Muscle of back (tissue), 13 donors: ENCODE measurements at places on chromosomes 1 and 21. TPM values are rescaled to one million over a fixed set of nuclear protein-coding genes. Genes with fewer than 3 reads are reported as not detected.

GRCh38 chr1:212938846-212939245, 11.5 kb upstream of the VASH2 start:
- no peak for DNase-seq

NOS1AP gene
- polyA plus RNA-seq = 0.46 TPM

DNA sequence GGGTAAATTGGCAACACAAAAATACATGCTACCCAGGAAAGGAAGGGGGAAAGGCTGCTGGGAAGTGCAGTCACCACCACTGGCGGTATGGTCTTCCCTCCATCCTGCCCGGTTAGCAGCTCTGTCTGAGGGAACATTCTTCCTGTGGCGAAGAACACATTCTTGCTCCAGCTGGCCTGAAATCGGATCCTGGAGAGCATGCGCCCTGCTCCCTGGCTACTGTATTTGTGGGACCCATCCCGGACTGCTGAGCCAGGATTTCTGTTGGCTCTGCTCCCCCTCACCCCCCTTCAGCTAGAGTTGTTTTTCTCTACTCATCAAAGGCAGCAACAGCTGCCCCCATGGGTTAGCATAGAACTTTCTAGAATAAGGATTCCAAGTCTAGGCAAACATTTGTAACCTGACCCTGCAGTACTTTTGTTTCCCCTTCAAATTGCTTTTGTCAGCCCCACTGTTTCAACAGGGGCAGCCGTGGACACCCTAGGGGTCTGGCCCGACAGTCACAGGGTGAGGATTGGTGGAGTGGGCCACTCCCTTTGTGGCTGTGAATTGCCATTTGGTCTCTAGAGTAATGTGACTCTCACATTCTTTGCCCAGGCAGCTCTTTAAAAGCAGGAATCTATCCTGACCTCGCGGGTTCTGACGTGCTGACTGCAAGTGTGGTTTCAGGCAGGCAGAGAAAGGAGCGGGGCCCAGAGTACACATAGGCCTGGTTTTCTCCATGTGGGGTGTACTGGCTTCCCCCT, 157.7 kb downstream of the TOMM20 start:
- DNase-seq = peak; percentile 97

DNA sequence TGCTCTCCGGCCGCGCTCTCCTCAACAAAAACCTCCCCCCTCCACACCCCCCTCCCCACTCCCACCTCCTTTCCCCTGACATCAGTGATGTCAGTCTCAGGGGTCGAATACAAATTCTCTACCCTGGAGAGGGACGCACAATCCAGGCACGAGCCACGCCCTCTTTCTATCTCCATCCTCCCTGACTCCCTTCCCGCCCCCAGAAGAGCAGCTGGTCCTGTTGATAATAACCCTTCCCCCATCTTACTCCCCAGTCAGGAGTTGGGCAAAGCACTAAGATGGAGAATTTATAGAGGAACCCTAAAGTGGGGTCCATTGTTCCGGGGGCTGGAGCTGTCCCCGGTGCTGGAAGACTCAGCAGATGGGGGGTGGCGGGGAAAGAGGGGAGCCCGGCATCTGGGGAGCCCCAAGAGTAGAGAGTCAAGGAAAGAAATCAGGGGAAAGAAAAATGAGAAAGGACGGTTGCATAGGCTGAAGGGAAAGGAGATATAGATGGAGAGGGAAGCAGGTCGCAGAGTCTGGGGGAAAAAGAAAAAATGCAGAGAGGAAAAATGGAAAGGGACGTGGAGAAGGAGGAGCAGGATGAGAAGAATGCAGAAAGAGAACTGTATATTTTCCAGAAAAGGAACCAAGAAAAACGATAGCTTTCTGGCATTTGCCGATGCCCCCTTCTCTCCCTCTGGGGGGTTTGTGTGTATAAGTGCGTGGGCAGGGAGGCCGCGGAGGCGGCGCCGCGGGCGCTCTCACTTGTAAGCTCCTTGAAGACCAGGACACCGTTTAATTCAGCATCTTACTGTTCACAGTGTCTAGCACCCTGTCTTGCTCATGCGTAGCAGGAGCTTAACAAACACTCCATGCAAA, at the start of gene CELF3:
TSS of gene CELF3 (minus strand) at position 33 of the 861 bp plus-strand sequence. CDS start 783 bp downstream, outside the sequence.
- peak; percentile 52 for DNase-seq

DNA sequence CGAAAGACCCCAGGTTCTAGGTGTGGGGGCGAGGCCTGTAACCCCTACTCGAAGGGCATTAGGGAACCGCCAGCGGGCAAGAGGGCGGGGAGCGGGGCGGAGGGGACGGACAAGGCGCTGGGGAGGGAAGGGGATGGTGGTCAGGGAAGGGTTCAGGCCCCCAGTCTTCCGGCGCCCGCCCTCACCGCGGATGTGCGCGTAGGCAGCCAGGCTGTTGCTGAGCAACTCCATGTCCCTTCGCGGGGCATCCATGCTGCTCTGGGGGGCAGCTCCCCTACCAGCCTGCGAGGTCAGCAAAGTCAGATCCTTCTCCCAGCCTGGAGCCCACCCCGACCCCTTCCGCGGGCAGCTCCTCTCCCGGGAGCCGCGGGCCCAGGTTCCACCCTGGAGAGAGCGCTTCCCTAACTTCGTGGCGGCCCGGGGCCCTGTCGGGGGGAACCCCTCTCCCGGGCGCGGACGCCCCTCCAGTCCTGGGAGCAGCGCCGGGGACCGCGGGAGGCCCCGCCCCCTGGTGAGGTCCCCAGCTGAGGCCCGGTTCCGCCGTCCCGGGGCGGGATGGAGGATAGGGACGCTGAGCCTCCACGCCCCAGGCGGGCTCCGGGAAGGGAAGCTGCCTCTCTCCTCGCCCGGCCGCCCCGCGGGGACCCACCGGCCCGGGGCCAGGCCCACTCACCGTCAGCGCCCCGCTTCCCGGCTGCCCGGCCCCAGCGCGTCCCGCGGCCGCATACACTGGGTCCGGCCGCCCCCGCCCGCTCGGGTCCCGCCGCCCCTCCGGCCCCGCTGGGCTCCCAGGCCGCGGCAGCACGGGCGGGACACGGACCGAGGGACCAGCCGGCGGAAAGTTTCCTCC, 434 bp downstream of the EVA1B start:
- peak; percentile 67 for DNase-seq

GRCh38 chr1:162753998-162754585, 36.4 kb upstream of the HSD17B7 start:
- DNase-seq = no peak

OLIG2 gene
- polyA plus RNA-seq = not detected

SELENBP1 gene
- 34.0 TPM for polyA plus RNA-seq
